ENCODE measurements at places on chromosomes 11 and 22.

GRCh38 chr11:46710821-46711269 is 8.2 kb upstream of the F2 start:
- DNase-seq: no peak

DNA sequence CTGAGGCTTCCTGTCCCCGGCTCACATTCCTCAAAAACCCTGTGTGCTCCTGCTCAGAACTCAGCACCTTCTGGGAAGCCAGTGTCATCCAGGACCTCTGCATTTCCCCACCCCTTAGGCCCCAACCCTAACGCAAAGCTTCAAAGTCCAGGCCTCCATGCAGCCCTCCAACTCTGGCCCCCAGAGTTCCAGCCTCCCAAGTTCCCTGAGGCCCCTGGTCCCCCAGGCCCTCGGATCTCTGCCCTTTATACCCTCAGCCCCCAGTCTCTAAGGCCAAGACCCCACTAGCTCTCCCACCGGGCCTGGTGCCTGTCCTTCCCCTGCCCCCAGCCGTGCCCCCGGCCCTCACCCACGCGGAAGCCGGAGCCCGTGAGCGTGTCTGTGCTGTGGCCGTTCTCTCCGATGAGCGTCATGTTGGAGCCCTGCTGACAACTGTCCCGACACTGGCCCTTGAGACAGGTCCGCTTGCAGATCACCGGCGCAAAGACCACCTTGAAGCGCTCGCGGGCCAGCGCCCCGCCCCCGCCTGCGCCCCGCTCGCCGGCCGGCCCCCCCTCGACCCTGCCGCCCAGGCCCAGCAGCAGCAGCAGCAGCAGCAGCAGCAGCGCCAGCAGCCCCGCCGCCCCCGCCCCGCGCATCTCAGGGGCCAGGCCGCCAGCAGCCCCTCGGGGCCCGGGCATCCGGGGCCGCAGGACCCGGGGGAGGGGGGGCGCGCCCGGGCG is 718 bp downstream of the LTBP3 start:
- DNase-seq: no peak

DNA sequence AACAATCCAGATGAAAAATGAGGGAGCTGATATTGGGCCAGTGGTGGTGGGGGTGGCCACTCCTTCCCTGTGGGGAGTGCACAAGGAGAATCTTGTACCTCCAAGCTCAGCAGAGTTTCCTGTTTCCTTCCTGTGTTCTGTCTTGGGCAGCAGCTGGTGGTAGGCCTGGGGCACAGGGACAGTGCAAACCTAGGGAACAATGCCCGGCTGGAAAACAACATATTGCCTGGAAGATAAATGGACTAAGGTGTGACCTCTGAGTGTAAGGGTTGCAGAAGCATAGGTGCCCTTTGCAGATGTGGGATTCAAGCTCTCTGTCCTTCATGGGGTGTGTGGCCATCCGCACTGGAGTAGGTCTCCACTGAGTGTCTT is 5.8 kb upstream of the JAM3 start:
- DNase-seq: no peak

DNA sequence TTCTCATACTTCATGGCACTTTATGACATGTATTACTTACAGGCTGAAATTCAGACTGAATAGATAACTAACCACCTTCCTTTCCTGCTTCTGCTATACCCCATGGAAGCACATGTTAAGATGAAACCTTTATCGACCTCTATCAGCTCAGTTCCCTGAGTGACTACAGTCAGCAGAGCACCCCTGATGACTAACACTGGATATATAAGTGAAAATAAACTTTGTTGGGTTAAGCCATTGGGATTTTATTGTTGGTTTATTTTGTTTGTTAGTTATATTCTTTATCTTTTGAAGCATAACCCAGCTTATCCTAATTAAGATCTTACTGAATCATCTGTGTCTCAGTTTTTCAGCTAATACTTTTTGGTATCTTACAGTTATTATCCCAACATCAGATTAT is 23.0 kb upstream of the MAML2 start:
- no peak for DNase-seq

DNA sequence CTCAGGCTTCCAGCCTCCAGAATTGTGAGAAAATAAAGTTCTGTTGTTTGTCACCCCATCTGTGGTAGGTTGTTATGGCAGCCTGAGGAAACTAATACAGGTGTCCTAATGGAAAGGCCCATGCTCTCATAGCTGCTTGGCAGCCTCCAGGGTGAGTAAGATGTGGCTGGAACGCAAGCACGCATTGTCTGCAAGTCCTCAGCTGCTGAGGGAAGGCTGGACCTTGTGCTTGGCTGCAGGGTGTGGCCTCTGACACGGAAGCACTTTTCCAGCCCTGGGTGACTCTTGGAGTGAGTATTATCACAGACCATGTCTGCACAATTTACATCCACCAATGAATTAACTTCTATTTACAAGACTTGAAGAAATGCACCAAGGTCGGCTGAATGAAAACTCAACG is 44.4 kb upstream of the BARX2 start:
- no peak for DNase-seq

DNA sequence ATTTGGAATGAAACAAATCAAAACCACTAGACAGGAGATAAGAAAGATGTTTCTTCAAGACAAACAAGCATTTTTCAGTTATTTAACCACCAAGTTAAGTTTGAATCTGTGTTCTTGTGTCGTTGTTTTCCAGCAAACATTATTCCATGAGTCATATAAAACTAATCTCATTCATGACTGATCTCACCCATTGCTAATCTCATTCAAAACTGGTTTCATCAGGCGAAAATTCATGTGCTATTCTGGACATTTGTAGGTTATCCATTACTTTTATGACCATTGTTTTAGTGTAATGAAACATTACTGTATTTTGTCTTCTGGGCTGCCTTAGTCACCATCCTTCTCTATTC is 221.8 kb downstream of the DDX10 start:
- DNase-seq: no peak

- peak; percentile 32 for DNase-seq
Observed at GRCh38 chr11:124865902-124866851, 945 bp downstream of the ROBO3 start.

DNA sequence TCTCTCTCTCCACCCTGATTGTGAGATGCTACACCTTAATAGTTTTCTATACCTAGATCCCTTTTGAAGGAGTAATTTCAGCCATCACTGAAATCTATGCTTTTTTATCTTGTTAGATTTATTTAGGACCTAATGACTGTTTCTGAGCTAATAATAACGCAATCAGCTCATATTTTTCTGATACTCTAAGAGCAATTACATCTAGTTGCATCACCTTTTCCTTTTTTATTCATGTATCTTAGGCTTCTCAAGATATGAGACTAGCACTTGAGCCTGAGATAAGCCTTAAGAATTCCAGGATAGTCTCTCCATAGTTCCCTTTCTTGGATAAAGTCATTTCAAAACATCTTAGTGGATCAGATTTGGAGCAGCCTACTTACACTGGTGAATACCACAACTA is 25.1 kb upstream of the CAVIN3 start:
- DNase-seq: no peak

DNA sequence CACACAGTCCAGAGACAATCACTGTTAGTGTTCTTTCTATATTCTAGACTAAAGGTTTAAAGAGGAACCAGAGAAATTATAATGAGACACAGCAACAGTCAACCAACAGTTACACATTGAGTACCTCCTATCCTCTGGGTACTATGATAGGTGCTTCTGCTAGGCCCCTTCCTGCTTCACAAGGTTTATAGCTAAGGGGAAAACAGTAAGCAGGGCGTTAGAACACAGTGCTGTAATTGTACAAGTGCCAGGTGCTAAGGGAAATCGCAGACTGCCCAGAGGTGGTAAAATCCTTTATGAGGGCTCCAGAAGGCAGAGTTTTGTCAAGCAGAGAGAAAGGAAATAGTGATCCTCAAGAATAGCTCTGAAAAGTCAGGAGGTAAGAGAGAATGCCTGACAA is 297.2 kb upstream of the FAT3 start:
- DNase-seq: no peak

- no peak for DNase-seq
Observed at GRCh38 chr11:10895285-10895684, 37.4 kb upstream of the ZBED5 start.

GRCh38 chr22:49753961-49754695 is 73.5 kb downstream of the BRD1 start:
- DNase-seq: no peak

DNA sequence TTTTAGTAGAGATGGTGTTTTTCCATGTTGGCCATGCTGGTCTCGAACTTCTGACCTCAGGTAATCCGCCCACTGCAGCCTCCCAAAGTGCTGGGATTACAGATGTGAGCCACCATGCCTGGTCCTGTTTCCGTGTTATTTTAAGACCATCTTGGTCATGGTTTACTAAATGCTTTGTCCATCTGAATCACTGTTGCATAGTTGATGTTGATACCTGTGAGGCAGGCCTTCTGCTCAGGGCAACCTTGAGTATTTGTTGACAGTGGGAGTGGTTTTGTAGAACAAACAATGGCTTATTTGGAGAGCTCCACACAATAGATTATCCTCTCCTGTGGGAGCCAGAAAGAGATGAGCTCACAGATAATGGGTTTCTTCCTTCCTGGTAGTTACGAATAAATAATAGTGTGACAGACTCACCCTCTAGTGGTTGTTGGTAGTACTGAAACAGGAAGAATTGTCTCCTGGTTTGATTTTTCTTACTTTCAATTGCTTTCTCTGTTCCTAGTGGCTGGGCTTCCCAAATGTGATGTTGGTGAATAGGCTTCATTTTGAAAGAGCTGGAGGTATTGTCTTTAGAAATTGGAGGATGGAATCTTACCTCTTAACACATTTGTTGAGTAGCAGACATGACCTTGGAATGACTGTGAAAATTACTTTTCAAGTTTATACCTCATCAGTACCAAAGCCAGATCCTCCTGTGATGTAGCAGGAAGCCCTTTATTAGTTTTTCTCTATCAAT is 39.0 kb downstream of the CTNND1 start:
- no peak for DNase-seq

DNA sequence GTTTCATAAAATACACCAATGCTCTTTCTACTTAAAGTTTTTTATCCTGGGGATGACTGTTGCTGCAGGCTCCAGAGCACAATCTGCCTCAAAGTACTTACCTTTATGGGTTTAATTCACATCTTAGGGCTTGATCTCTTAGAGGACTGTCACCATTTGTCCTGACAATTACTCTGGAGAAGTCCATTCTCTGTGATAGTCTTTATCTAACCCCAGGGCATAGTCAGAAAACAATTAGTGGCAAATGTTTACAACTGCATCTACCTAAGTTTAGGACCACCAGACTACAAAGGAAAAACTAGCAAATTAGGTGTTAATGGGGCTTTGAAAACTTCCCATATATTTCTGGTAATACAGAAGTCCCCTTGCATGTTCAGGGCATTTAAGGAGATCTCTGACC is 973.5 kb downstream of the JRKL start:
- no peak for DNase-seq

DNA sequence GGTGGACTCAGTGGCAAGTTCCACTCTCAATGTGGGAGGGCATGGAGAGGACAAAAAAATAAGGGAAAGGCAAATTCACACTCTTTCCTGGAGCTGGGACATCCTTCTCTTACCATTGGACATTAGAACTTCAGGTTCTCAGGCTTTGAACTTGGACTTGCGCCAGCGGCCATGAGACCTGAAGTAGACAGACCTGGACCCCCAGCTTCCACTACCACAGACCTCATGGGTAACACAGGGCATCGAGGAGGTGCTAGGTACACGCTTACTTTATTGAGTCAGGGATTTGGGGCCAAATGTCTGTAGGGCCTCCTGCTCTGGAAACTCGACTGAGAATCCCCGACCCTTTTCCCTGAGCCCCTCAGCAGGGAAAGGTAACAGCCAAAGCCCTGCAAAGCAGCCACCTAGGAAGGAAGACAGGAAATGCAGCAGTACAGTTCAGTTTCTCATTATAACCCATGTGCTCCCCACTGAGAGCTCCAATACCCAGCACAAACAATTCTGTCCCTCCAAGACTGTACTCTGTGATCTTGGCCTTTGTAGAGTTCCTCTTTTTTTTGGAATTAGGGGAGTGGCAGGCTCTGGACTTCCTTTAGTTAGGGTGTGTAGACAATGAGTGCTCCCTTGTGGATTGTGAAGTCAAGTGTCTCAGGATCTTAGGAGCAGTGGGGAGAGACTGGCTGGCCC is 5.7 kb downstream of the CHRNA10 start:
- no peak for DNase-seq

DNA sequence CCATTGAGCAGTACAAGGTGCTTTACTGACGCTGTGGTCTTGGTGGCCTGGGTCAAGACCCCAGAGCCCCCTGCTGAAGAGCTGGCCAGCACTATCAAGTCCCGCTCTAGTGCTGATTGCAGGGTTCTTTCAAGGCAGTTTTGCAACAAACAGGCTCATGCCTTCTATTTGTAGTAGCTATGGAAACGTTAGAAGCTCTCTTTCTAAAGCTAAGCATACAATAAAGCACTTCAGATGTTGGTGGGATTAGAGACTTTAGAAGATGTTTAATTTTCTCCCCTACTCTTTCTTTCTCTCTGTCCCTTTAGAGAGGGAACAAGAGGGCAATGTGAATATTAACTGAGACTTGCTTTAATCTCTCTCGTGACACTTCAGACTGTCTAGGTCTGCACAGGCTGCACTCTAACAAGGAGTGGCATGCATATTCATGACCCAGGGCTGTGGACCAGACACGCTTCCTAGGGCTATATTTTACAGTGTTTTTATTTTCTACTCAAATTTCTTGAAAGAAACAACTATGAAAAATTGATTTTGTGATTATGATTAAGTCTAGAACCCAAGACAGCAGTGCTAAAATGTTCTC is 138.6 kb downstream of the WNT7B start:
- DNase-seq: no peak

- no peak for DNase-seq
Observed at GRCh38 chr11:103395612-103396011, 286.4 kb downstream of the DYNC2H1 start.

DNA sequence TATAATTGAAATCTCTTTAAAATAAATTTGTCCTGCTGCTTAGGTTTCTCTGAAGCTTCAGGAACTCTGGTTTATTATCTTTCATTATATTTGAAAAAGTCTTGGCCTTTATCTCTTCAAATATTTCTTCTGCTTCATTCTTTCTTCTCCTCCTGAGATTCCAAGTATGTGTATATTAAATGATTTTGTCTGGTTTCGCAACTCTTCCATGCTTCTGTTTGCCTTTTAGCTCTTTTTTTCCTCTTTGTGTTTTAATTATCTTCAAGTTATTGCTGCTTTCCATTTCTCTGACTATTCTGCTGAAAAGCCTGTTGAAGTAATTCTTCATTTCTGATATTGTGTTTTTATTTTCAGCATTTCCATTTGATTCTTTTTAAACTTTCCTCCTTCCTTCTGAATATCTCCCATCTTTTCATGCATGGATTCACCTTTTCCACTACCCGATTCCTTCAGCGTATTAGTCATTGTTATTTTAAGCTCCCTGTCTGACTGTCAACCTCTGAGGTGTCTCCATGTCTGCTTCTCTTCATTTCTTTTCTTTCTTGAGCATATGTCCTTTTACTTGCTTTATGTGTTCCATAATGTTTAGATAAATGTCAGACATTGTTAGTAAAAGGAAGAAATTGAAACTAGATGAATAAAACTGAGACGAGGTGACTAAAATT is 46.6 kb upstream of the CTSC start:
- no peak for DNase-seq

Data from stimulated activated CD4-positive, alpha-beta T cell treated with anti-CD3 and anti-CD28 coated beads, Interleukin-1b, Interleukin-23, amount 100 ng/mL, for 1 hour (primary cell).